Activated T-cell treated with anti-CD3 and anti-CD28 coated beads, Interleukin-2, amount 50 U/mL, for 48 hours (primary cell): ENCODE measurements at places on chromosomes 3 and 15.

DNA sequence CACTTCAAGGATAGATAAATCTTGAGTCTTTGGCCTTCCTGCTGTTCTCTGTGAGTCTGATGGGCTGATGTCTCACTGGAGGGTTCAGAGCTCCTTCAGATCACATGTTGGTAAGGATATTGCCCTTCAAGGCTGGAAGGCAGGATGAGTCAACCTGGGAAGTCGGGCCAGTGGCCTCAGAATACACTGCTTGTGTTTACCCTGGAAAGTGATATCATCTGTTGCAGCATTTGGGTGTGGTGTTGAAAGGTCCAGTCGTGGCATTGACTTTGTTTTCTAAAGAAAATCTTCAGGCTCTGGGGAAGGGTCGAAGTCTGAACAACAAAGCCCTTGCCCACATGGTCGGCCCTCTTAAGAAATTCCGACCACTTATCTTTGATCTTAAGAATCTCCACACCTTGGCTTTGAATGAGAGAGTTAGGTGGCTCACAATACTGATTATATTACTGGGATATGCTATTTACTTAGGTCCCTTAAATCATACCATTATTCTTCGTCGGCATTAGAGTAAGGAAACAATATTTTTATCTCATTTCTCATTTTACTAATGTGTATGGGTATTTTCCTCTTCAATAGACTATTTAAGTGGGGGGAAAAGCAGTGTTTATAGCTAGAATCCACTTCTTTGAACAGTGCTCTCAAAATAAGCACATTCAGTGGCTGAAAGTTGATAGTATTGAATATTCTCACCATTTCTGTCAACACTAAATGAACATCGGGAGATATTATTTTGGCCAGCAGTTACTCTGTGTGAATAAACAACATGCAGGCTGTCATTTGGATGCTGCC, 303.9 kb upstream of the RASGRP1 start:
- no peak for DNase-seq

GRCh38 chr3:78857494-78858111, 910.2 kb downstream of the ROBO1 start:
- no peak for DNase-seq

DNA sequence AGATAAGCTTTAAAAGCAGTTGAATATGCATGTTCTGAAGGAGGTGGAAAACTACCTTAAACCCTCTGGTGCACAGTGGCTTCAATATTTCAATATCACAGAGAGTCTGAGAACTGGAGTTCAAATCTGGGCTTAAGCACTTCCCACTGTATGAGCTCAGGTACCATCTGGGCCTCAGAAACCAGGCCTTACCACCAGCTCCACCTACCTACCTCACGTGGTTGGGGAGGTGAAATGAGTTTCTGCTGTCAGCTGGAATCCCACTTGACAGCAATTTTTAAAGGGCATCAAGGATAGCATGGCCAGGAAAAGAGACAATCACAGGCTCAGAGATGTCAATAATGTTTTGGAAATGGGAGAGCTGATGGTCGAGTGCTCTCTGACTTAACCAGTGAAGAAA, 5.0 kb downstream of the CHCHD4 start:
- DNase-seq: no peak

GRCh38 chr15:98817745-98818144, 169.4 kb downstream of the IGF1R start:
- no peak for DNase-seq

DNA sequence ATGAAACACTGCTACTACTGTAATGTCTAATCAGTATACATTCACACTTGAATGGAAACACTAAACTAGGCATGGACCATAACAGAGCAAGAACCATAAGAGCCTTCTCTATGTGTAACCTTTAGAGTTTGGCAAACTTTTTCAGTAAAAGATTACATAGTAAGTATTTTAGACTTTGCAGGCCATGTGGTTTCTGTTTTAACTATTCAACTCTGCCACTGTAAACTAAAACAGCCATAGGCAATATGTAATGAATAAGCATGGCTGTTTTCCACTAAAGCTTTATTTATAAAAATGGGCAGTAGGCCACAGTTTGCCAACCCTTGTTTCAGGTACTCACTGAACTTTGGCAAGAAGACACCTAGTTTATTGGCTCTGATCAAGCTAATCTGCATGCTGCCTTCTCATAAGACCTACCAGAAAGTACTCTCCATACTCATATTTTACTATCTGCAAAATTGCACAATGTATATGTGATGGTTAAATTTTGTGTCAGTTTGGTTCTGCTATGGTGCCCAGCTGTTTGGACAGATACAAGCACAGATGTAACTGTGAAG, 46.0 kb downstream of the UACA start:
- no peak for DNase-seq

GRCh38 chr15:63367390-63367789, 14.3 kb downstream of the CA12 start:
- no peak for DNase-seq
